Regular cardiac myocyte (primary cell): ENCODE measurements at places on chromosomes 3 and 15. TPM values are rescaled to one million over a fixed set of nuclear protein-coding genes. Genes with fewer than 3 reads are reported as not detected.

Gene TMEM108
- total RNA-seq: under 0.01 and 0.58 TPM in 2 replicates

Gene TTLL13
- total RNA-seq: not detected in 2 replicates

Gene RASGRP1
- total RNA-seq: 0.77 and 6.2 TPM in 2 replicates

Gene ERC2
- total RNA-seq: under 0.01 TPM in 1 of 2 replicates, not detected in the other

Gene SLC35G2
- total RNA-seq: 9.2 and 11.3 TPM in 2 replicates

Gene RARB
- 52.7 and 55.0 TPM in 2 replicates for total RNA-seq

Gene GPR149
- total RNA-seq: not detected in 2 replicates

Gene BFSP2
- total RNA-seq: not detected in 2 replicates

Gene ZNF774
- 1.7 and 3.1 TPM in 2 replicates for total RNA-seq

Gene UBR1
- 38.3 and 44.0 TPM in 2 replicates for total RNA-seq

Gene SRGAP3
- total RNA-seq: 2.5 and 9.3 TPM in 2 replicates

Gene ACAA1
- total RNA-seq: 21.4 and 53.1 TPM in 2 replicates

Gene C3orf20
- total RNA-seq: under 0.01 TPM in 1 of 2 replicates, not detected in the other

Gene GOLGA6D
- total RNA-seq: under 0.01 TPM in 1 of 2 replicates, not detected in the other

Gene A4GNT
- not detected in 2 replicates for total RNA-seq

Gene ROPN1
- not detected in 2 replicates for total RNA-seq

Gene EAF2
- 3.5 and 4.5 TPM in 2 replicates for total RNA-seq

Gene MINDY4B
- not detected in 2 replicates for total RNA-seq

Gene STX19
- total RNA-seq: under 0.01 TPM in 1 of 2 replicates, not detected in the other

Gene NRROS
- total RNA-seq: 0.58 and 0.85 TPM in 2 replicates
